ENCODE measurements at places on chromosomes 5 and 9.

DNA sequence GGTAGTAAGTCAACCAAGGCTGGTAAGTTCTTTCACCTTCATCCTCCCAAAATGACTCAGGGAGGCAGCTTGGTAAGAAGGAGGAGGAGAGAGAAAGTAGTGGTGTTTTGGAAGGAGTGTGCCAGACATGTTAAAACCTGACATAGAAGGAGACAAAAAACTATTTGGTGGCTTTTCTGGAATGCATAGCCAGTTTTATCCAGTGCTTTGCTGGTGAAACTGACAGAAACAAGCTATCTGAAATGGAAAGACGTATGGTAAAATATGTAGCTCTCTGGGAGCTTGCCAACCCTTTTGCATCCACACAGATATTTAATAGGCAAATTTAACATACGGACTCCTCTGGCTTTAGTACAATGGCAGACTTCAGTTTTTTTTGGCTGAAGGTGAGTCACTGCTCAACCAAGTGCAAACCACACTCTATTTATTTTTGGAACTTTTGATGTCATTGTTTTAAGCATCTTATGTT lies 45.4 kb downstream of the RAB14 start:
- peak; percentile 54 for DNase-seq

GRCh38 chr5:60842871-60843385 lies 1.1 kb downstream of the ELOVL7 start:
- no peak for DNase-seq

DNA sequence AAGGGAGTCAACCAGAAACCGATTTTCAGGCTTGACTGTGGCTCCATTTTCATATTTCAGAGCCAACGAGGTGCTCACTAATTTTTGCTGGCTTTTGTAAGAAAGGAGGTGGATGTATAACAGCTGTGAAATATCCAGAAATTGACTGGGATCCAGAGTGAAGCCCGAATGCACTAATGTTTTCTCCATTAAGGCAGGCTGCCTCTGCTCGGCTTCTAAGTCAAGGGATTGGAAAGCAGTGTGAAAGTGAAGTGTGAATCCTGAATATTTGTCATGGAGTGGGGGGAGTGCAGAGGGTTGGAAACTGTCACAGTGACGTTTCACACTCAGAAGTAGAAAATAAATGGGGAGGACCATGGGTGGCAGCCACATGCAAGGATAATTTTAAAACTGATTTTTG lies 237.4 kb downstream of the GOLPH3 start:
- no peak for DNase-seq

- no peak for DNase-seq
These were observed 12.5 kb upstream of the PRLR start for GRCh38 chr5:35242702-35243258.

DNA sequence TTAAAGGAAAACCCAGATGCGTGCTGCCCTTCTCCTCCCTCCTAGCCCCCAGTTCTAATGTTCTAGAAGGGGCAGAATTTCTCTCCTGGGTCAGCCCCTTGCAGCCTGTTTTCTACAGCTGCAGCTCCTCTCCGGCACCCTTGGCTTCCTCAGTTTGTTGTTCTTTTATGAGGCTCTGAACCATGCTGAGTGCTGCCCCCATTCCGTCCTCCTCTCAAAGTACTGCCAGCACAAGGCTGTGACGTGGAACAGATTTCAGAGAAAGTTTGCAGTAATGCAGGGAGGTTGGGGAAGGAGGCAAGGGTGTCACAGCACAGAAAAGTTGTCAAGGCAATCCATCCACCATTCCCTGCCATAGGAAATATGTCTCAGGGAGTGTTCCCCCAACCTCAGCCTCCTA lies 63.3 kb downstream of the RGS3 start:
- no peak for DNase-seq

- DNase-seq: no peak
These were observed 9.8 kb upstream of the FANCC start for GRCh38 chr9:95327239-95327865.

DNA sequence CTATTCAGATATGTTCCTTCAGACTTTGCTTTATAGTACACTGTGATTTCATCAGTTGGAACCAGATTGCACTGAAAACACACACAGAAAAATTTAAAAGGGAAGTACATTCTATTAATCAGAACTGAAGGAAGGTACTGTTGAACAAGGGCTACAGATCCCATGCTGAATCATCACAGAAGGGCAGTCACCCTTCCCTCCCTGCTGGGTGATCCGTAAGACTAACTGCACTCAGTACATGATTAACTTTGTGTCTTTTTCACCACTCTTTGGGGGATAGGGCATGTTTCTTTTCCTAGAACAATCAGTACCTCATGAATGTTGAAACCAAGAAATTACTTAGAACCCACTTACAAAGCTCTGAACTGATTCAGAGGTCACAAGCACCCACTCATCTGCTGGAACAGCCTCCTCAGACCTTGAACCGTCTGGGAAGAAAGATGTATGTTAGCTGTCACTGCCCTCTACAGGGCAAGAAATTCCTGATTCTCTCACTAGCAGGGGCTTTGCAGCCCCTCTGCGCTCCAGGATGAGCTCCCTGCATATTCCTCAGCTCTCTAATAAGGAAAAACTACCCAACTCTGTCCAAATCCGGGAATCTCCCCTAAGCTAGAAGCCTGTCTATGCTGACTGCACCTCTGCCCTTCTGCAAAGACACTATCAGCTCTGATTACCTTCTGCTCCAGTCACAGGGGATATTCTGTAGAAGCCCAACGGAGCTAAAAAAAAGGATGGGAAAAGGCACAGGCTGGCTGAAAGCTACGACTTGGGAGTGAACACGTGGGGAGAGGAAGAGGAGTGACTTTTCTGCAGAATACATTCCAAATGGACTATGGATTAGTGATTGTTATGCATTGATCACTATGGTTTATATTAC lies 51.0 kb downstream of the IARS1 start:
- no peak for DNase-seq

- DNase-seq: no peak
These were observed 34.0 kb upstream of the AFAP1L1 start for GRCh38 chr5:149237662-149238061.

GRCh38 chr5:58327289-58327688 lies 132.6 kb downstream of the PLK2 start:
- no peak for DNase-seq

Data from CD4-positive, alpha-beta T cell treated with Interleukin-4 for 4 hours (primary cell).